ENCODE measurements at places on chromosomes 7 and 10. TPM values are rescaled to one million over a fixed set of nuclear protein-coding genes. Genes with fewer than 3 reads are reported as not detected.

GRCh38 chr10:32298075-32298812 lies 48.7 kb downstream of the EPC1 start:
- DNase-seq: no peak

DNA sequence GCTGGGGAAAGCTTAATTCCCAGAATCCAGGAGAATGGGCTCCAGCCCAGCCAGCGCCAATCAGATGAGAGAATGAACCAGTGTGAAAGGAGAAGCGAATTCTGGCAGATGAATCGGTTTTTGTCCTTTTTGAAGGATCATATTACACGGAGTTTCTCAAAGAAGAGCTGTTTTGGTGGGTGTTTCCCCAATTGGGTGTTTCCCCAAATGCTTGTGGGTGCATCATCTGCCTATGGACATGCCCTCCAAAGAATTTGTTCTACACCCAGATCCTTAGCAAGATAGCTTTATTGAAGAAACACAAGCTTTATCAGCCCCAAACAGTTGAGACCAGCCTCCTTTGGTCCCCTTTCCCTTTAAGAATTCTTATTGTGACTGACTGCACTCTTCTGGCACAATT lies 186.5 kb upstream of the GPR26 start:
- DNase-seq: no peak

DNA sequence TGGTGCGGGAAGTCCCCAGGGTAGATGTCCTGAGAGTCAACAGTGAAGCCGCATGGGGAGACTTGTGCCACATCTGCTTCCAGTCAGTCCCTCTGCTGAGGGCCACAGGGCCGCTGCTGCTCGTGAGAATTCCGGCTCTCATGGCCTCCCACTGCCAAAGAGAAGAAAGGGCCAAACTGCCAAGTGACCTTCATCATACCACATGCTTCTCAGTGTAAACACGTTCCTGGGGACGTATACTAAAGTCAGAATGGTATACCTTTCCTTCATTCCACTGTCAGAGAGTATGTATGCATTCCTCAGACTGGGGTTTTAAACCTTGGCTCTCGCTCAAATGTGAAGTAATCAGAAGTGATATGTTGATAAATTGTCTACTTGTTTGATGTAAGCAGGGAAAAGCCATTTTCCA lies 52.8 kb upstream of the SEC61G start:
- DNase-seq: no peak

The SEMA3E gene
- 0.45 TPM for total RNA-seq

DNA sequence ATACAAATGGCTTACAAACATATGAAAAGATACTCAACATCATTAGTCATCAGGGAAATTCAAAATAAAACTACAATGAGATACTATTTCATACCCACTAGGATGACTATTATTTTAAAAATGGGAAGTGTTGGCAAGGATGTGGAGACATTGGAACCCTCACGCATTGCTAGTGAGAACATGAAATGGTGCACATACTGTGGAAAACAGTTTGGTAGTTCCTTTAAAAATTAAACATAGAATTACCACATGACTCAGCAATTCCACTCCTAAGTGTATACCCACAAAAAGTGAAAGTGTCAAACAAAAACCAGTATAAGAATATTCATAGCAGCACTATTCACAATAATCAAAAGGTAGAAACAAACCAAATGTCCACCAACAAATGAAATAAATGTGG lies 48.5 kb upstream of the SHTN1 start:
- DNase-seq: no peak
